ENCODE measurements at places on chromosomes 3 and 15. TPM values are rescaled to one million over a fixed set of nuclear protein-coding genes. Genes with fewer than 3 reads are reported as not detected.

- DNase-seq, result no peak
Observed at GRCh38 chr3:14640157-14640562, 11.4 kb upstream of the CCDC174 start.

DNA sequence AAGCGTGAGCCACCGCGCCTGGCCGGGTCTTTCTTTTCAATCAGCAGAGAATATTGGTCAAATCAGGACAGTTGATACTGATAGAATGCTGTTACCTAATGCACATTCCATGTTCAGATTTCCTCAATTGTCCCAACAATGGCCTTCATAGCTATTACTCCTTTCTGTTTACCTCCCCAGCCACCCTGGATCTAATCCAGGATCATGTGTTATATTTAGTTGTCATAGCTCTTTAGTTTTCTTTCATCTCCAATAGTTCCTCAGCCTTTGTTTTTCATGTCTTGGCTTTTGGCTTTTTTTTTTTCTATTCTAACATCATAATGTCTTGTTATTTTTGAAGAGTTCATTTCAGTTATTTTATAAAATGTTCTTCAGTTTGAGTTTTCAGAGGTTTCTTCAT lies 14.6 kb downstream of the USP3 start:
- no peak for DNase-seq

UMPS gene
- total RNA-seq, result 37.7 TPM

DNA sequence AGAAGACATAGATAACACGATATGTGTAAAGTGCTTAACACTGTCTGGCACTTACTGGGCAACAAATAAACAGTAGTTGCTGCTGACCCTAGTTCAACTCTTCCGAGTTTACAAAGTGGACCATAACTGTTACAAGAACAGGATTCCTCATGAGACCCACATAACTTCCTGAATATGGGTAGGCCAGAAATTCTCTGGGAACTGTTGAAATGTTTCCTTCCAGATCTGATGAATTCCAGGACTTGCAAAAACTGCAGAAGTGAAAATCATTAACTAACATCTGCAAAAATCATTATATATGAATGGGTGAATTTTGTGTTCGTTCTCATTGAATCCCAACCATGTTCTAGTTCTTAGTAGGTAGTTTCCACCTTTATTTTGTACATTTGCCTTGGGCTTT lies 181.7 kb upstream of the MME start:
- DNase-seq, result no peak

ZNF501 gene
- total RNA-seq, result 3.0 TPM

RASGRF1 gene
- total RNA-seq, result 0.56 TPM

DNA sequence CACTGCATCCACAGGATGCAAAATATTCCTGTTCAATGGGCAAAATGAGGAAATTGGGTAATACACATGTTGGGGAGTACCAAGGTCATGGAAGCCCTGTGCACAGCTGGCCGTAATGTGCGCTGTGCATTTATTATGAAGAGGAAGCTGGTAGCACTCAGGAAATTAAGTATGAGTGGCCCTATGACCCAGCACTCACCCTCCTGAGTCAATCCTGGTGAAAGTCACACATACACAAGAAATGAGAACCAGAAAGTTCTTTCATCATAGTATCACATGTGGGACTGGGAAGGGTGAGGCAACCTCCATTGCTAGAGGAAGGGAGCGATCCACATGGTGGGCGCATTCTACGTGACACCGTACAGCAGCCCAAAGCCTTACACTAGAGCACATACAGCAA lies 11.4 kb upstream of the PRR20G start:
- DNase-seq, result no peak

DNA sequence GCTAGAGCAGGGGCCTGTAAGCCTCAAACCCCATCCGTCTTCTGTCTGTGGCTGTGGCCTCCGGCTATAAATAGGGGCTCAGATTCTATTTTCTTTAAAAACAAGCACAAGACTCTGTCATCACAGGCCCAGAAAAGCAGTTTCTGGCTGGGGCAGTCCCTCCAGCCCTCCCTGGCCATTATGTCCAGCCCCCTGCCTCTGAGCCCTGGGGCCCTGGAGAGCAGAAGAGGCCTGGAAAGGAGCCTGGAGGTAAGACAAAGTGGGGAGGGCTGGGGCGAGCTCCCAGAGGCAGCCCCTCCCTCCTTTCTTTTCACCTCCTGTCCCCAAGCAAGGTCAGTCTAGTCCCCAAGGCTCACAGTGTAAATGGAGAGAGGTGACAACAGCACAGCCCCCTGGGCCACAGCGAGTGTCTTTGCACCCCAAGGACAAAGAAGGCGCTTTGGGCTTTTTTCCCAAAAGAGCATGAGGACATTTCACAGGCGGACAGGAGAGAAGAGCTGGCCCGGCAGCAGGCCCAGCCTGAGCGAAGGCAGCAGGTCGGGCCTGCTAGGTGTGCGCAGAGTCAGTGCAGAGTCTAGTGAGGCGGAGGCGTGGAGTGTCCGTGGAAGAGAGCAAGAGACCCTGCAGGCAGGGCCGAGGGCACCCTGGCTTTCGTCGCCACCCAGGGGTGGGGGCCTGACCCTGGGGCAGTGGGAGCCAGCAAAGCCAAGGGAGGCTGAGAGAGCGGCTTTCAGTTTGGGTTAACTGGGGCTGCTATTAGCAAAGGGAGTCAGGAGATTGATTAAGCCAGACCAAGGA lies 188.3 kb downstream of the TBC1D2B start:
- no peak for DNase-seq

COLQ gene
- 0.79 TPM for total RNA-seq

C3orf20 gene
- 0.08 TPM for total RNA-seq

MON1A gene
- total RNA-seq, result 4.5 TPM

DAZL gene
- not detected for total RNA-seq

TEX9 gene
- 5.9 TPM for total RNA-seq

RPN1 gene
- total RNA-seq, result 314 TPM

- no peak for DNase-seq
Observed at GRCh38 chr15:90001062-90001682, at the start of gene ZNF710. Gene ZNF710 (plus strand): TSS chr15:90001324. CDS start chr15:90067138, 65,814 bp downstream.

SLC12A8 gene
- total RNA-seq, result 20.7 TPM

GRCh38 chr3:53845881-53846133 lies 412 bp downstream of the CHDH start:
- DNase-seq, result no peak

Measured in colonic mucosa (tissue), 4 donors.